Activated CD4-positive, alpha-beta T cell treated with anti-CD3 and anti-CD28 coated beads for 4 hours (primary cell): ENCODE measurements at places on chromosomes 5 and 9.

GRCh38 chr9:72150661-72151060 lies 1.4 kb downstream of the GDA start:
- DNase-seq = no peak

DNA sequence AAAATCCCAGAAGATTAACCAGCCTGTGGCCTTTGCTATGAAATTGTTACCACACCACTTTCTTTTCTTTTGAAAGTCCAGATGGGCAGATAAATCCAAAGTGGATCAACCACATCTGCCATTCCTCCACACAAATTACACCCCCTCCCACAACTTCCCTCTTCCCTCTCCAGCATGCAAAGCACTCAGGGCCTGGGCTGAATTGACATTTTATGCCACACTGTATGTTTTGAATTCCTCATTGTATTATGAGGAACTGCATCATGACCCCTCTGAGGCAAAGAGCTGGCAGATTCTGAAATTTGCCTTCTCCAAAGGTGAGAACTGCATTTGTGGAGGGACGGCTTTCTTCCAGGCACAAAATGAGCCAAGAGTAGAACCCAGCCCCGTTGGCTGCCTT lies 589.2 kb upstream of the KLF4 start:
- DNase-seq = no peak

DNA sequence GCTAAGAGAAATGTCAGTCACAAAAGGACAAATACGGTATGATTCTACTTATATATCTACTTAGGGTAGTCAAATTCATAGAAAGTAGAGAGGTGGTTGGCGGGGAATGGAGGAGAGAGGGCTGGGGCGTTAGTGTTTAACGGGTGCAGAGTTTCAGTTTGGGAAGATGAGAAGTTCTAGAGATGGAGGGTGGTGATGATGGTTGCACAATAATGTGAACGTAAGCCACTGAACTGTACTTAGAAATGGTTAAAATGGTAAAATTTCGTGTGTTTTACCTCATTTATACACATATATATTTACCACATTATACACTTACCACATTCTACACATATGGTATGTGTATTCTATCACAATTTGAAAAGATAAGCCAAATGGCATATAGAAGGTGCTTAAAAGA lies 35.7 kb downstream of the LSM11 start:
- no peak for DNase-seq

DNA sequence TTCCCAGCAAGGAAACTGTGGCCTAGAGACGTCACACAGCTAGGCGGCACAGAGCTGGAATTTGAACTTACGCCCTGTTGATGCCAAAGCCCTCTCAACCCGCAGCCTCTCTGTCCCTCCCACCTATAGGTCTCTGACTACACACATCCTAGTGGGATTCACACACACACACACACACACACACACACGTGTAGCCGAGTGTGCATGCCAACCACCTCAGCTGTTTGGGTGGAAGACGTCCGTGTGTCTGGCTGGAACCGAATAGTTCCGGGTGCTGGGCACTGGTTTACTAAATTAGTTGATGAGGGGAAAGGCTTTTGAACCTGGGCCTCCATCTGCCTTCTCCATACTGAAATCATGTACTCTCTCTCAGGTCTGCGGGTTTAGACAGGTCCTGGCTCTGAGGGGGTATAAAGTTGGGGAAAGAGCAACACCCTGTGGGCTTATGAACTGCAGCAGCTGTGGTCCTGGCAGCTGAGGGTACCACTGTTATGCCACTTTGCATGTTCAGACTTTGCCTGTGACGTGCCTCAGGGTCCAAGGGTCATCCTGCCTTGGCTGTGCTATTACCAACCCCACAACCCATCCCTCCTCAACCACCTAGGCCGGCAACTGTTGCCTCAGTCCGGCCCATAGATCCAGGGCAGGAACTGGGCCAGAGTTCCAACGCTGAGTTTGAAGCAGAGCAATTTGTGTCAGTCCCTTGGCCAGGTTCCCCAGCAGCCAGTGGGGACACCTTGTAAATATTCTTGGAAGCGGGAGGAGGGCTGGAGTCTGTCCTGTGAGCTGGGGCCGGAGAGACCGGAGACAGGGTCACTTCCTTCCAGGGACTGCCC lies 50.5 kb downstream of the PSD2 start:
- no peak for DNase-seq

GRCh38 chr5:134097211-134097749 lies 17.2 kb upstream of the TCF7 start:
- no peak for DNase-seq

GRCh38 chr5:27639005-27639612 lies 600.7 kb upstream of the CDH9 start:
- DNase-seq = no peak

DNA sequence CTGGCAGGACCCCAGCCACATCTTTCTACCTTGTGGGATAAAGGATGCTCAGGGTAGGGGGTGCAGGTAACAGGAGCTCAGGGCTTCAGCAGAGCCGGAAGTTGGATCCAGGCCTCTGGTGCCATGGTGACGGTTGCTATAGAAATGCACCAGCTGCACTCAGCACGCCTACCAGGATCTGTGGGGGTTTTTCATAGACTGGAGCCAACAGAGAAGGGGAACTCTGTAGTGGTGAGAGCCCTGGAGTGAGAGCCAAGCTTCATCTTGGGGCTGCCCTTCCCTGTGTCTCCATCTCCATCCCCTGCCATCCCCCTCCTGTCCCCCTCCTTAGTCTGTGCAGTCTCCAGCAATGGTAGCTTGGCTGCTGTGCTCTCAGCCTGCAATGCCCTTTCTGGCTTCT lies 27.5 kb upstream of the BOD1 start:
- DNase-seq = no peak
